RWPE2 (cell line): ENCODE measurements at places on chromosomes 3 and 15.

- DNase-seq, result no peak
Measured at GRCh38 chr3:46187341-46187700, 20.8 kb downstream of the CCR1 start.

DNA sequence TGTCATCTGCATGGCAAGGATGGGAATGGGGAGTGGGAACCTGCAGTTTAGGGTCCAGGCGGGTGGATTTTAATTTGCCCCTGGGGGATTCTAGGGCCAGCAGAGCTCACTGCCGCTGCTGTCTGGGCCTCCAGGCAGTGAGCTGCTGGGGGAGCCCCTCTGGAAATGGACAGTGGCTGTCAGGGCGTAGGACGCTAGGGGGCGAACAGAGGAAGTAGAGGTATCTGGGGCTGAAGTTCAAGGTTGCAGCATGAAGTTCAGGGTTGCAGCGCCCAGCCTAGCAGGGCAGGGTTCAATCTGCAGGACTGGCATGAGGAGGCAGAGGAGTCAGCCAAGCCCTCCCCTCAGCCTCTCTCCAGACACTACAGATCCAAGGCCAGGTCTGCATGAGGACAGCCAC lies 49.5 kb downstream of the APBA2 start:
- DNase-seq, result peak; percentile 45

GRCh38 chr15:47991357-47991756 lies 129.4 kb upstream of the SLC24A5 start:
- no peak for DNase-seq

- DNase-seq, result no peak
Measured at GRCh38 chr15:80674245-80674614, 20.9 kb upstream of the ABHD17C start.

- no peak for DNase-seq
Measured at GRCh38 chr15:82890338-82890994, 62.1 kb downstream of the HOMER2 start.
